MG63 (cell line): ENCODE measurements at places on chromosomes 7 and 10. TPM values are rescaled to one million over a fixed set of nuclear protein-coding genes. Genes with fewer than 3 reads are reported as not detected.

HOXA2 gene
- total RNA-seq: 0.35 TPM in 1 of 2 replicates, not detected in the other

TLL2 gene
- total RNA-seq: not detected in 2 replicates

THNSL1 gene
- total RNA-seq: 7.3 and 9.1 TPM in 2 replicates

FEZF1 gene
- not detected in 2 replicates for total RNA-seq

CUZD1 gene
- 0.13 TPM in 1 of 2 replicates, not detected in the other for total RNA-seq

CDHR1 gene
- total RNA-seq: not detected in 2 replicates

GPR15LG gene
- total RNA-seq: not detected in 2 replicates

FLNC gene
- total RNA-seq: 71.1 and 93.1 TPM in 2 replicates

ITPRID1 gene
- total RNA-seq: not detected in 2 replicates

ANKRD1 gene
- 0.59 TPM in 1 of 2 replicates, not detected in the other for total RNA-seq

DNA sequence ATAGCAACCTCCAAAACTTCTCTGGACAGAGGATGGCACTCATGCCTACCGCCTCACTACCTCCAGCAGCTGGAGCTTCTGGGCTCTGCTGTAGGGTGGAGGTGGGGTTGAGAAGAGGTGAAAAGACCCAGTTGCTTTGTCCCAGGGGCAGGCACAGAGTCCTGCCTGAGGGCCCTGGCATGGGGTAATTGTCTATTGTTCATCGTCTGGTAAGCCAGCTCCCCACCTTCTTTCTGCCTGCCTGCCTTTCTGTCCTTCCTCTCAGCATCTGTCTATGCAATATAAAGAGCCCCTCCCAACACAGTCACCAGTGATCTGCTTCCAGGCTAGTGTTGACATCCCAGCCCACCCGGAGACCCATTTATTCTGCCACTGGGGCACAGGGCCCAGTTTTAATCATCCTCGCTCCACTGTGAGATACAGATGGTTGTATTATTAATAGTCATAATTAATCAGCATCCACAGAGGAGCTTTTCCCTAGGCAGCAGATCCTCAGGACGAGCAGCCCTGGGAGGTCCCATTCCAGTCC, 39.0 kb downstream of the ZMIZ1 start:
- no peak for DNase-seq

DNA sequence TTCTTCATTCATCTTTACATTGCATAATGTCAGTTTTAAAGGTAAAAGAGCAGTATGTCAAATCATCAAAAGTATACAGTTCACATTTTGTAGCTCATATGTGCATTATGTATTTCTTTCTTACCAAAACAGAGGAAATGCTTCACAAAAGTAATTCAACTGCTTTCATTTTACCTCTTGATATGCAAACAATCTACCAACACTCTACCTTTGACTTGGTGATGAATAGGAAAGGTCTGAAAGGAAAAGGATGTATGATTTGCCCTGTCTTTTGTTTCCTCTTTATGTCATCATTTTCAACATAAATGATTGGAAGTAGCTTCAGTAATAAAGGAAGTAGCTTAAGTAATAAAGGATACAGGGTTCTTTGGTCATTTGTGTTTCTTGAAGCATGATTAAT, 846.7 kb downstream of the NXPH1 start:
- no peak for DNase-seq

- no peak for DNase-seq
Observed at GRCh38 chr10:6578251-6578771, 1.8 kb downstream of the PRKCQ start.

GRCh38 chr7:114104035-114104434, 185.2 kb upstream of the PPP1R3A start:
- no peak for DNase-seq

GRCh38 chr10:5443429-5443828, 31.1 kb downstream of the NET1 start:
- no peak for DNase-seq

DNA sequence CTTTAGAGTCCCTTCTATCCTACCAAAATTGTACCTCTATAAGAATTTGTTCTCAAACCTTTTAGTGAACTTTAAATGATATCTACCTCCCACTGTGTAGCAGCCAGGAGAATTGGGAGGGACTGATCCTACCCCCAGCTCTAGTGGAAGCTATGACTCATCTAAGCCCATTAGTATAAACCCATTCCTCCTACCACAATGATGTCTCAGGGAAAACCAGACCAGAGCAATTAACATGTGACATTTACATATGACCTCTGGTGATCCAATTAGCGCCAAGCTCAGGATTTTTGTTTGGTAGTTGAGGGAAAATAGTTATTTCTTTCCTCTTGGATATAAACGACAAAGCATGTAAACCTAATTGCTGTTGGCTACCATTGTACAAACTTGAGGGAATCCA, 33.1 kb upstream of the R3HCC1L start:
- DNase-seq: no peak

- no peak for DNase-seq
Observed at GRCh38 chr7:150856303-150857275, 4.3 kb downstream of the AOC1 start.

DNA sequence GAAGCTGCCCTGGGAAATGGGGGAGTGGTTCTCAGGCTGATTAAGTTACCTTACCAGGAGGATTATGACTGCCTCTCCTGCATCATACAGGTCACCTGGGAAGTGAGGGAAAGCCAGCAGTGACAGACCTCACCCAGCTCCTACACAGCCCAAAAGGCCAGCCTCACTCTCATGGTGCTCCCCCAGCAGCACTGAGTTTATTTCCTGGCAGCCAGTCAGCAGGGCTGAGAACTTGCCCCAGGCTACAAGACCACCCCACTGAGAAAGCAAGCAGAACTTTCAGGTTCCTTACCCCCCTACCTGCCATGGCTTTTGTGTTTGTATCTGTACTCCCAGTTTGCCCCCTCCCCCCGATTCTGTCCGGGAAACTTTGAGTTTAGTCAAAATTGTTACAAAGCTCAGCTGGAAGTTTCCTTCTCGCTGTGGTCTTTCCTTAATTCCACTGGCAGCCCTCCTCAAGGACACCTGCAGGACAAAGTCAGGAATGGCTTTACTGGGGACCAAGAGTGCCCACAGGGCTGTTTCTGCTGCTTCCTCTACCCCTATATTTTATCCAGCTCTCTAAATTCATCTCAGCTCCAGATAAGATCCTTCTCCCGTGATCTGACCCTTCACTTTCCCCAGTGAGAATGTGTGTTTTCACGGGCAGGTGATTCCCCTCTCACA, 649.8 kb upstream of the MBL2 start:
- no peak for DNase-seq

GRCh38 chr10:78214955-78215354, 181.3 kb downstream of the RPS24 start:
- DNase-seq: no peak

GRCh38 chr10:119871881-119872609, 598 bp downstream of the MCMBP start:
- DNase-seq: peak; percentile 44

GRCh38 chr7:100546926-100547800, 8.2 kb downstream of the AGFG2 start:
- no peak for DNase-seq

- no peak for DNase-seq
Observed at GRCh38 chr7:1027242-1028043, 16.9 kb upstream of the GPR146 start.

GRCh38 chr10:29068302-29068701, 220.6 kb upstream of the LYZL1 start:
- no peak for DNase-seq
